Effector CD4-positive, alpha-beta T cell (primary cell): ENCODE measurements at places on chromosomes 13 and 19.
A peak's percentile ranks its signal among the peaks of the same experiment; 100 is the strongest.

DNA sequence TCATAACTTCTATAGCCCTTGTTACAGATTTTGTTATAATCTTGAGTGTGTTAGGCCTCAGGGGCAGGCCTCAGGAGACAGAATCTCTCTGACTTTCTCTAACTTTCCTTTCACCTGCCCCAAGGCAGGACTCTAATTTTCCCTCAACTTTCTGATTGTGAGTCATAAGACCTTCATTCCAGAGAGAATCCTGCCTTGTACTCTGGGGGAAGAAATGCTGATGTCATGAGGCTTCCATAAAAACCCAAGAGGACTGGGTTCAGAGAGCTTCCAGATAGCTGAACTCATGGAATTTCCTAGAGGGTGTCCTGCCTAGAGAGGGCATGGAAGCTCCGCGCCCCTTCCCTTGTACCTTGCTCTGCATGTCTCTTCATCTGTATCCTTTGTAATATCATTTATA lies 5.3 kb upstream of the KBTBD6 start:
- DNase-seq, result no peak

- no peak for DNase-seq
These were observed 12.3 kb downstream of the TPT1 start for GRCh38 chr13:45328661-45329111.

DNA sequence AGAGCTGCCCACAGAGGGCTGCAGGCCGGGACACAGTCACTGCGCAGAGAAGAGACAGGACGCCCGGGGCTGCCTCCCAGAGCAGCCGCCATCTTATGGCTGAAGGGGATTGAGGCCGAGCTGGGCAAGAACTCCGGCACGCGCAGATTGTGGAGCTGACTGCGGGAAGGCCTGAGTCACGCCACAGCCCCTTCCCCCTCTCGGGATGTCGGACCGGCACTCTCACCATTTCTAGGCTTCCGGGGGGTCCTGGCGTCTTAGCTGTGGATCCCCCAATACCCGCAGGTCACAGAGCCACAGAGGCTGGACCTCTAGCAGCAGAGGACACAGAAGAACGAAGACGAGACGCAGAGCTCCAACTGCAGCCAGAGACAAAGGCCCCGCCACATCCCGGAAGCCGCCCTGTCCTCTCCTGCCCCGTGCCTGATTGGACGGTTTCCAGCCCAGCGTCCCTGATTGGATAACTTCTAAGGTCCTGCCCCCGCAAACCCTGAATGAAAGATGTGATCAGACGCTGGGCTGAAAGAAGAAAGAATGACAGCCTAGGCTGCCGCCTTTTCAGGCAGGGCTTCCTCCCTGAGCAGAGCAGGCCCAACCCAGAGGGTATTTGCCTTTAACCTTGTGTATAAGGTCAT lies at the start of gene ZNF43:
Gene ZNF43 (minus strand): TSS at position 373 of the 635 bp plus-strand sequence. CDS start 144 bp downstream, at position 229.
- DNase-seq, result peak; percentile 90

GRCh38 chr13:101258071-101258470 lies 158.2 kb downstream of the NALCN start:
- DNase-seq, result no peak

DNA sequence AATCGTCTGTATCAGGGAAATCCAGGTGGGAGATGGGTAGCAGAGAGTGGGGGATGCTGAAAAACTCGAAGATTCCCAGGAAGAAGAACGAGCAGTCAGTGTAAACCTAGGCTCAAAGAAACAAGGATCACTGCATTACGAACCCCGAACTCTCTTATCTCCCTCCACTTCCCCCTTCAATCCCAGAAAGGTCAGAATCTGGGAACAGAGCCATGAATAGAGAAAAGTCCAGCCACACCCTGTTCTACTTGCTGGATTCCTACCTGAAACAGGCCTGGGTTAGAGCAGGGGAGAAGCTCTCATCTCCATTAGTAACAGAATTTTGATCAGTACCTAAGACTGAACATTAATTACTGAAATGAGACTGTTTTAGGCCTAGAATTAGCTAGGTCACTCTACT lies 24.4 kb downstream of the EPSTI1 start:
- no peak for DNase-seq

DNA sequence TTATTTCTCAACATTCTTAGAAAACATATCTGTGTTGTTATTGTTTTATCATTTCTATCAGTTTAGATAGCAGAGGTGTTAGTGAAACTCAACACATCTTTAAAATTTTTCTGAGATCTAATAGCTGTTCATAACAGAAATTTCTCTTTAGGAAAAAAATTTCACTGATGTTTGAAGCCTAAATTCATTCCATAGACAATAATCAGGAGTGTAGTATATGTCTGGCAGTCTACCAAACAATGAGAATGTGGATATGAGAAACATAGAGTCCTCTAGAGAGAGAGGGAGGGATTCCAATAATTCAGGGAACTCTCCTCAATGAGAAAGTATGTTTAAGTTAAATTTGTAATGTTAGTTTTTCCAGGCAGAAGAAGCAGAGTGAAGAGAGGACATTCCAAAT lies 118.2 kb upstream of the EDNRB start:
- no peak for DNase-seq

GRCh38 chr13:91632086-91632485 lies 233.7 kb downstream of the GPC5 start:
- DNase-seq, result no peak

DNA sequence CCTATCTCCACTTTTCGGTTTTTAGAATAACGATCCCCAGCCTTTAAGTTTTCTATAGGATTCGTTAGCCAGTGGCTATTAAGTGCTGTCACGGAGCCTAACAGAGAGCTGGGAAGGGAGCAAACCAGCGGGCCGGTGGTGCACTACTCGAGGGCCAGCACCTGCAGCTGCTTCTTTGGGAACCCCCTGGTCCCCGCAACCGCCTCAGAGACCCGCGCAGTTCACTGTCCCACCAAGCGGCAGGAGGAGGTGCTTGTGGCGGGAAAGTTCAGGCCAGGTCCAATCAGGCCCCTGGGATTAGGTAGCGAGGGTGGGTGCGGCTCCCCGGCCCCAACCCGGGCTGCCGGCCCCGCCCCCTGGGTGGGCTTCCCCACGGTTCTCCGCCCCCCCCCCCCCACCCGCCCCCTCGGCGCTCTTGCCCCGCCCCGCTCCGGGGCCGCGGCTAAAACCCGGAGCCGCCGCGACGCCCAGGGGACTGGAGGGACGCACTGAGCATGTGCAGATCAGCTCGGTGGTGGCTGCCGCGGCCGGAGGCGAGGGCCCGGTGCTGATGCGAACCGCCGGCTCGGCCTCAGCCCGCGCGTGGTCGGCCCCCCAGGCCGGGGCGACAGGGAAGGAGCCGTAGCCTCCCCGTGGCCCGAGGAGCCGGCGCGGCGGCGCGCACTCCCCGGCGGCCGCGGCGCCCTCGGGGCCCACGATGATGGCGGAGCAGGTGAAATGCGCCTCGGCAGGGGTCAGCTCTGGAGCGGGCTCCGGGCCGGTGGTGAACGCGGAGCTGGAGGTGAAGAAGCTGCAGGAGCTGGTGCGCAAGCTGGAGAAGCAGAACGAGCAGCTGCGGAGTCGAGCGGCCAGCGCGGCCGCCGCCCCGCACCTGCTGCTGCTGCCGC lies at the start of gene SLAIN1:
Gene SLAIN1 (plus strand): TSS at position 471 of the 887 bp plus-strand sequence. CDS start 227 bp downstream, at position 698.
- DNase-seq, result peak; percentile 78

DNA sequence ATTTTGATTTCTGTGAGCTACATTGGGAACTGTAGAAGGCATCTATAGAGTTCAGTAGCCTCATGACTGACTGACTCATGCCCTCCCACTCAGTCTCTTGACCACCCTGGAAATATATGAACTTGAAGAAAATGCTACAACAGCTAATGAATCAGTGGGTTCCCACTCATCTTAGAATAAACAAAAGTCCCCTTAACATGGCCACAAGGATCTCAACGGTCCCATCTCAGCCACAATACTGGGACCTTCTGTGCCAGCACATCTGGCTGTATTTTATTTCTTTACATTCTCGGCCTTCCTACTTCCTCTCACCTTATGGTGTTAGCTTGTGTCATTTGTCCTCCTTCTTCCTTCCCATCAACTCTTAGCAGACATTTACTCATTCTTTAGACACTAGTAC lies 619.8 kb downstream of the DCT start:
- DNase-seq, result no peak

DNA sequence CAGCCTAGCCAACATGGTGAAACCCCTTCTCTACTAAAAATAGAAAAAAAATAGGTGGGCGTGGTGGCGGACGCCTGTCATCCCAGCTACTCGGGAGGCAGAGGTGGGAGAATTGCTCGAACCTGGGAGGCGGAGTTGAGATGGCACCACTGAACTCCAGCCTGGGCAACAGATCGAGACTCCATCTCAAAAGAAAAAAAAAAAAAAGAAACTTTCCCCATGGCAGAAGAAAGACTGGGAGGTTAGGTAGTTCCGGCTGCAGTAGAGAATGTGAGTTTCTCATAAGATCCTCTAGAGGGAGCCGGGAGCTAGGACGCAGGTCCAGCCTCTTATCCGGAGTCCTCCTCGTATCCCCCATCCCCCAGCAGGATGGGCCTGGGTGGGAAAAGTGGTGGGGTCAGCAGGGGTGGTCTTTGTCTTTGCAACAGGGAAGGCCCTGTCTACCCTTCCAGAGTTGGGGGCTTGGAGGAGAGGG lies 13.2 kb upstream of the CREB3L3 start:
- no peak for DNase-seq

DNA sequence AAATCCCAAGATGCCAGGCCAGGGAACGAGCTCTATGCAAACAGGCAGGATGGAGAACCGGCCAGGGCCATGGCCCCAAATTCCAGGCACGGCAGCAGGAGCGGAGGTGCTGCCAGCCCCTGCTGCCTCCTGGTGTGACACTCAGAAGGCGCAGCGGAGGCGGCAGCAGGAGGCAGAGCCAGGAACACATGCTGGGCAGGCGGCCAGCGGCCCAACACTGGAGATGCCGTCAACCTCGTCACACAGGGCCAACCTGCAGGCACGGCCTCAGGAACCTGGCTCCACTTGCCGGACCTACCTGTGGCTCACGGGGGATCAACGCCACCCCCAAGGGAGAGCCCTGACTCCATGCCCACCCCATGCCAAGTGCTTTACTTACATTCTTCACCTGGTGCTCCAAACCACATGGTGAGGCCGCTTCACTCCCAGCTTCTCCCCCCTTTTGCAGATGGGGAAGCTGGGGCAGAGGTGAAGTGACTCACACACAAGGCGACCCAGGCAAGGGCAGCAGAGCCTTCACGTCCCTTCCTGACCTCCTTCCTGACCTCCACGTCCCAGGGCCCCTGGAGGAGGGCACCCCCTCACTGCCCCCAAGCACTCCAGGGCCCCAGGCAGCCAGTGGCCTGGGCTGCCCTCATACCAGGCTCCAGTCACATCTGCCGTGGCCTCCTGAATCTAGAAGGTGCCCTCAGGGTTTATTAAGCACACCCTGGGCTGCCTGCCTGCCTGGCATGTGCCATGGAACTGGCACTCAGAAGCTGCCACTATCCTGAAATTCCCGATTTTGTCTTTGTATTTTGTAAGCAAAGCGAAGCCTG lies 43.5 kb downstream of the GGACT start:
- DNase-seq, result no peak

DNA sequence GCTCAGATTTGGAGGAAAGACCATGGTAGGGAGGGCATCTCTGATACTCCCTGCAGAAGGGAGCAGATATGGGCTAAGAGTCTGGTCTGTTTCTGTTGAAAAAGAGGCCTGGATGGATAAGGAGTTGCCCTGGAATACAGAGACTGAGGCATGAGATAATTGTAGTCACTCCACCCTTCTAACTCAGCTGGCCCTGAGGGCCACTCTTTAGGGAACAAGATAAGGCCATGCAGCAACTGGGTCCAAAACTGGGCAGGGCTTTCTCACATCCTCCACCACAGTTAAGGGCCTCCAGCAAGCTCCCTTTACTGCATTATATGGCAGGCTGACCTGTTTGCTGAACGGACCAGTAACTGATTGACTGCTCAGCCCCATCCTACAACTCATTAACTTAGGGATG lies 1.3 kb downstream of the ZNF749 start:
- DNase-seq, result no peak

DNA sequence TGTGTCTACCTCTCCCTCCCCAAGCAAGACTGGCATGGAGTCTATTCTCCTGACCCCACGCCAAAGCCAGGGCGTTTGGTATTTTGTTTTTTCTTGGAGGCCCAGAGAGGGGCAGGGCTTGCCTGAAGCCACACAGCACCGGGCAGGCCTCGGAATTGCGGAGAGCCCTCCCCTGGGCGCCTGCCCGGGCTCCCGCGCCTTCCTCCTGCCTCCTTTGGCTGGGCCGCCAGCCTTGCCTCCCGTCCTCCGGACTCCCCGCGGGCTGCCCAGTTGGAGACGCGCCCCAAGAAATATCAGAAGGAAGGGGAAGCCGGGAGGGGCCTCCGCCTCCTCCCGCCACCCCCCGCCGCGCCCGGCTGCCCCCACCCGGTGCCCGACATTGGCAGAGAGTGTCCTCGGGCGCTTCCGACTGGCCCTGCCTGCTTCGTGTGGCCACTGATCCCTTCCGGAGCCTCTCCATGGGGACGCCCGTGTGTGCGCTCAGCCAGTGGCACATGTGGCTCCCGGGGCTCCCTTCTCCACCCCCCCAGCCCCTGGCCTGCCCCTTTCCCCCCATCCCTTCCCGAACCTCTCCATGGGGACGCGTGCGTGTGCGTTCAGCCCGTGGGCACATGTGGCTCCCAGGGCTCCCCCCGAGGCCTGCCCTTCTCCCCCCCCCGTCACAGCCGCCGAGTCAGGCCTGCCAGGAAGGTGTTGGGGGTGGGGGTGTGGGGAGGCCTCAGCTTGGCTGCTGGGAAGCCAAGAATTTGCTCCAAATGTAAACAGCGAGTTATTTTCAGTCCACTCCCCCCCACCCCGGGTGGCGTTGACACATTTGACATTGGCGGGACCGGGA lies 37.3 kb downstream of the NFIC start:
- DNase-seq, result no peak

- no peak for DNase-seq
These were observed 281.3 kb downstream of the KLF5 start for GRCh38 chr13:73340069-73340468.

DNA sequence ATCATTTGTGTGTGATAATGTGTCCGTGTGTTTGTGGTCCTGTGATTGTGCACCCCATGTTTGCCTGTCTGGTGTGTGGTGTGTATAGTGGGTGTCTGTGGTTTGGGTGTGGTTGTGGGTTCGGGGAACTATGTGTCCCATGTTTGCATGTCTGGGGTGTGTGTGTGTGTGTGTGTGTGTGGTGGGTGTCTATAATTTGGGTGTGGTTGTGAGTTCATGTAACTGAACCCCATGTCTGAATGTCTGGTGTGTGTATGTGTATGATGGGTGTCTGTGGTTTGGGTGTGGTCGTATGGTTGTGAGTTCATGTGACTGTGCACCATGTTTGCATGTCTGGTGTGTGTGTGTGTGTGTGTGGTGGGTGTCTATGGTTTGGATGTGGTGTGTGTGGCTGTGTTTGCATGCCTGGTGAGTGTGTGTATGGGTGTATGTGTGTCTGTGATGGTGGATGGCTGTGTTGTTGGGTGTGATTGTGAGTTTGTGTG lies 11.1 kb upstream of the NFIX start:
- DNase-seq, result no peak
